ENCODE measurements at places on chromosomes 4 and X.

DNA sequence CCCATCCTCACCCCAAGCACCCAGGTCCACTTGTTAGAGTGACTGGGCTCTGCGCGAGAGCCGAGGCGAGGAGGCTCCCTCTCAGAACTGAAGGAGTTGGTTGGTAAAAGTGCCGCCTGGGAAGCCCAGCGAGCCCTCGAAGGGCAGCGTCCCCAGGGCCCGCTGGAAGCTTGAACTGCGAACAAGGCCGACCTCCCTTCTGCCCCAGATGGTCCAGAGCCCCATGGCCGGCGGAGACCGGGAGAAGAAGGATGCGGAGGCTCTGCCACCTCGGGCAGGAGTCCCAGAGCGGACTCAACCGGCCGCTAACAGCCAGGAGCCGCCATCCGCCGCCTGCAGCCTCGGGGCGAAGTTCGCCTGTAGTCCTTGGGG is 116.3 kb upstream of the TEX13C start:
- peak; percentile 2 for DNase-seq

DNA sequence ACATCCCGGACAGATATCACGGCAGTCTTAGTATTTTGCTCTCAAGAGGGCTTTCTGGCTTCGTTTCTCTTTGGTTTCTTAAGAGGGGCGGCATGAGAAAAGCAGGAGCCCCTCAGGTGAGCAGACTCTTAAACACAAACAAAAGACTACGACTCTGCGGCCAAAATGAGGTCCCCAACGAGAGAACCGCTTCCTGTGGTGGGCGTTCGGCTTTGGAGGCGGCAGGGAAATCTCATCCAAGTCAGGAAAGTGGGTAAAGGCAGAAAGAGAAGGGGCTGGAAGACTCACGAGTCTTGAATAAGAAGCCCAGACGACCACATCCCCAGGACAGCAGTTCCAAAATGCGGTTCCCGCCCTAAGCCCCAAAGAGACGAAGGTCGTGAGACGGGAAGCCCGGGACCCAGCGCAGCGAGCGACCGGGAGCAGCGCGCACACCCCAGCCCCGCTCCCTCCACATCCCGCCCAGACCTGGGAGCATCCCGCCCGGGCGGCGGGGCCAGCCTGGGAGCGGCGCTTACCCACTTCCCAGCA is 409 bp downstream of the UGDH start:
- DNase-seq, result no peak

- DNase-seq, result no peak
Measured at GRCh38 chrX:120653000-120653399, 23.1 kb upstream of the C1GALT1C1 start.

GRCh38 chrX:148580016-148580415 is 79.6 kb downstream of the AFF2 start:
- no peak for DNase-seq

DNA sequence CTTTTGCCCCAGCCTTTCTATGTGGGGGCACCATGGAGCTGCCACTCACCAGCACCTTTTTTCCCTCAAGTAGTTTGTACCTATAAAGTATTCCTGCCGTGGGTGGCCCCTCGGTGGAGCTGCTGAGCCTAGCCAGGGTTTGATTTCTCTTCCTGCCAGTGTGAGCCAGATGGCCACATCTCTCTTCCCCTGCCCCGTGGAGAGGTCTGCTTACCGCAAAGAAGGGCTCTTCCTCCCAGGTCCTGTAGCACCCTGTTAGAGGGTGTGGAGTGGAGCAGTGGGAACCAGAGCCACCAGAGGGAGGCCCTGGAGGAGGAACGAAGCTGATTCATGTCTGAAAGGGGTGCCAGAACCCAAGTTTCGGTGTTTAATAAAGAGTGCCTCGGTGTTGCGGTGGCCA is 95.4 kb downstream of the PTTG2 start:
- DNase-seq, result no peak

- DNase-seq, result no peak
Measured at GRCh38 chr4:48620831-48621230, 130.8 kb downstream of the ZAR1 start.

GRCh38 chr4:183876268-183876934 is 28.7 kb upstream of the STOX2 start:
- DNase-seq, result peak; percentile 90

GRCh38 chr4:82560853-82561785 is 669 bp downstream of the TMEM150C start:
- DNase-seq, result no peak

- no peak for DNase-seq
Measured at GRCh38 chr4:98557194-98557892, 101.1 kb downstream of the TSPAN5 start.

- DNase-seq, result no peak
Measured at GRCh38 chr4:40721730-40722171, 28.0 kb upstream of the NSUN7 start.

DNA sequence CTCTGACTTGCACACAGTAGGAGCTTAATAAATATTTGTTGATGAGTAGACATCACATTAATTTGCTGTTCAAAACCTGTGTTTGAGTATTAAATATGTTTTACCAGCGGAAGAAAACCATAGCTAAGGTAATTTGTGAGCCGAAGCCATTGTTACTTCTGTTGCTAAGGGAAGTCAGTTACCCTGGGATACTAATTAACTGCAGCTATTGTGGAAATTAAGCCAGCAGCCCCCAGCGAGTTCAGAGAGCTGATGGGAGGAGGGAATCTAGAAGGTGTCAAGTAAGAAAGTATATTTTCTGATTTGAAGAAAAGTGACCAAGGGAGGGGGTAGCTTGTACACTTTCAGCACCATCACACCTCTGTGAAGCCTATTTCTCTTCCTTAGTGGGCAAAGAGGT is 76.7 kb upstream of the IGSF1 start:
- DNase-seq, result no peak

DNA sequence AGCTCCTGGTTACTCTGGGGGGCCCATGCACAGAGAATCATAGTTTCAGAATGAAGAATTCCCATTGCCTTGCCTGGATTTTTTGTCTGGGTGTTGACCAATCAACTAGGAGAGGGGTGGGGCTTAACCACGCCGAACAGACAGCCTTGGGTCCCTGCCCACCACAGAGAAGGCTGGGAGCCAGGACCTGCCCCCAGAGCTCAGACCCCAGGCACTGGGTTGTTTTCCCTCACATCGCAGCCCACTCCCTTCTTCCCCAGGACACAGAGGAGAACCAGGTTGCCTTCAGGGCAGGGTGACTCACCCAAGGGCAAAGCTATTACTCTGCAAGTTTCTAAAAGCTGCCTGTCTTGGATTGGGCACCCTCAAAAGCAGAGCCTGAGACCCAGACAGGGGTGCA is 23.3 kb upstream of the CRMP1 start:
- no peak for DNase-seq

- no peak for DNase-seq
Measured at GRCh38 chr4:174532445-174532844, 10.2 kb upstream of the HPGD start.

DNA sequence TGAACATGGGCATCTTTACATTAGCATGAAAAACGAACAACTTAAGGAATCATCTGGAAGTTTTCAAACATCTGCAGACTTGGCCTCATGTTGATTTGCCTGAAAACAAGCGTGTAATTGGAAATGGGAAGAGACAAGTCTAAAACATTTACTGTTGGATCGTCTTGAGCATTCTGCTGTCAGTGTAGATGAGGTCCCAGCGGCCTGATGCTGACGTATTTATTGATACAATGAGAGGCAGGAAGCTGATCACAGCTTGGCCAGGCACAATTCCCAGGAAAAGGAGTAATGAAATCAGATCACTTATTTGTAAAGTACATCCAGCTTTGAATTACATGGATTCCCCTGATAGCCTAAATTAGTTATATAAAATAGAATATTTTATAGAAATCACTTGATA is 210.6 kb downstream of the CLCN4 start:
- DNase-seq, result no peak
